ENCODE measurements at places on chromosomes 3 and 15.

- no peak for DNase-seq
Observed at GRCh38 chr15:59274126-59274970, 67.7 kb downstream of the LDHAL6B start.

- peak; percentile 65 for DNase-seq
Observed at GRCh38 chr3:126474498-126475412, 936 bp downstream of the ZXDC start.

DNA sequence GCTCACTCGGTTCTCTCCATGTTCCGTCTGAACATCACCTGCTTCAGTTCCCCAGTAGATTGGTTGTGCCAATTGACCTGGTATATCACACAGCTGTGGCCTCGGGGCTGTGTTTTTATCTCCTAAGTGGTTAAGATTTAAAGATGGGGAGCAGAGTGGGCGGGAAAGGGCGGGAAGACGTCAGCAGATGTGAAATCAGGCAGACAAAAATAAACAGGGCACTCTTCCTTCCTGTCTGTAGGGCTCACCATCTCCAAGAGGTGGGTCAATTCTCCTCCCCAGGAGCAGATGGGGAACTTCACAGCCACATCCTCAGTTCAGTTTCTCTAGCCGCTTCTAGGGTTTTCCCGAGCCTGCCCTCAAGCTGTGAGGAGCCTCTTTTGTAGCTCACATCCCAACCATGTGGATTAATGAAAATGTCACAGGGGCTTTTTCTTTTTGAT is 26.8 kb upstream of the LIMD1 start:
- peak; percentile 72 for DNase-seq

DNA sequence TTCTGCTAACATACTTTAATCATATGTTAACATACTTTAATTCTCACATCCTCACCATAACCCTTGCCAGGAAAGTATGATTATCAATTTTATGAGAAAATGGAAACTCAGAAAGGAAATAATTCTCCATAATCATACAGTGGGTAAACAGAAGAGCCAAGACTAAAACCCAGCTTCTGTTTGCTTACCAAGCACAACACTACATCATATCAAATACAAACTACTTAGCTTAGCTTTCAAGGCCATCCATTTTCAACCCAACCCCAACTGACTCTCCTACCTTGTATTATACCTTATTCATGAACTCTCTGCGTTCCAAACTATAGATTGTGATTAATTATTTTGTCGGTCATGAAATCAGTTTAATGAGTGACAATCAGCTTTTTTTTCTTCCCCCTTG is 9.0 kb downstream of the ZNF148 start:
- DNase-seq = no peak

DNA sequence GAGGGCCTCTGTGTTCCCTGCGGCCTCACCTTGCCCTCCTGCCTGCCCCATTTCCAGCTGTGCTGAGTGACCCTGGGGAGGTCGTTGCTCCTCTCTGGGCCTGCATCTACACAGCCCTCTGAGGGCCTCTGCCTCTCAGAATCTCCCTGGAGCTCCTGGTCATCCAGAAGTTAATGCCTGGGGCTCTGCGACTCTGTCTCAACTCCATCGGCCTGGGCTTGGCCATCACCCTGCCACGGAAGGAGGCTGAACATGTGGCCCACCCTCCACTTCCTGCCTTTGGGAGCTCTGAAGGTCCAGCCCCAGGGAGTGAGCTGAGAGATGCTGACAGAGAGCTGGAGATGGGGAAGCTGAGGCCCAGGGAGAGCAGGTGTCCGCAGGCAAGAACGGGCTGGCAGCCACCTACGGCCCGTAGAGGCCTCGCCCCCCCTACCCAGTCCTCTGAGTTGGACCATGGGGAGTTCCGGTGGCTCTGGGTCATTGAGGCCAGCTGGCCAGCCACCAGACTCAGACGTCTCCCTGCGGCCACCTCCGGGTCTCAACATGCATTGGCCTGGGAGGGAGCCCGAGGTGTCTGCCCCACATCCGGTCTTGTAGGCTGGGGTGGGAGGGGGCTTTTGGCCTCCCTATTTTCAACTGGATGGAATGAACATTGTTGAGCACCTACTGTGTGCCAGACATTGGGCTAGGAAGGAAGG is 34.2 kb downstream of the GRIP2 start:
- no peak for DNase-seq

DNA sequence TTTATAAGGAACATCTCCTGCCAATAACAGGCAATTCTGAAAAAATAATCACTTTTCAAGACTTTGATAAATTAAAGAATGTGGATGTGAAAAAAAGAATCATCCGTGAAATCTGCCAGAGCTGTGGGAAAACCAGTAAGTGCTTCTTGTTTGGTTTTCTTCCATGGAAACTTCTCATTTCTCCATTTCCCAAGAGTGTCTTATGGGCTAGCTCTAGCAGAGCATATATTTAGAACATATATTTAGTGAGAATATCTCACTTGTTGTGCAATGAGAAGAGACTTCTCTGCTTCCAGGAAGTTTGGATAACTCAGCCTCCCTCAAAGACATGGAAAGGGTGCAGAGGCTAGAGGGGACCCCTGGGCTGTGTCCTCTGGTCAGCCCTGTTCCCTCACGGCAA is 49.9 kb downstream of the COL6A5 start:
- no peak for DNase-seq

- DNase-seq = no peak
Observed at GRCh38 chr3:156497326-156497725, 57.6 kb downstream of the SSR3 start.

GRCh38 chr3:50355829-50356552 is 3.3 kb downstream of the TMEM115 start:
- no peak for DNase-seq

DNA sequence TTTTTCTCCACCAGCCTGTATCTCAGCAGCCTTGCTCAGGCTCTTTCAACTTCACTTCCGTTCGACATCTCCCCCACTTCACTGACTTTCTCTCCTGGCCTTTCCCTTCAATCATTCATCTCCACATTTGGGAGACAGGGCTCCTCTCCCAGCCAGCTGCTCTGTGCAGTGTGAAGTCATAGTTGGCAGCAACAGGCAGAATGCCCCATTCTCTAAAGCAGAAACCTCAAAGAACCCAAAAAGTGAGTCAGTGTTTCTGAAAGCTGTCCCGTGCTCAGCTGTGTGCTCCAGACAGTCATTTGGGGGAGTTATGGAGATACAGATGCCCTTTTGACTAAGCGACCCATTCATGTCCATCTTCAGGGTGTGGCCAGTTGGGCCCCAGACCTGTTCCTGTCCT is 54.3 kb downstream of the NTRK3 start:
- no peak for DNase-seq

DNA sequence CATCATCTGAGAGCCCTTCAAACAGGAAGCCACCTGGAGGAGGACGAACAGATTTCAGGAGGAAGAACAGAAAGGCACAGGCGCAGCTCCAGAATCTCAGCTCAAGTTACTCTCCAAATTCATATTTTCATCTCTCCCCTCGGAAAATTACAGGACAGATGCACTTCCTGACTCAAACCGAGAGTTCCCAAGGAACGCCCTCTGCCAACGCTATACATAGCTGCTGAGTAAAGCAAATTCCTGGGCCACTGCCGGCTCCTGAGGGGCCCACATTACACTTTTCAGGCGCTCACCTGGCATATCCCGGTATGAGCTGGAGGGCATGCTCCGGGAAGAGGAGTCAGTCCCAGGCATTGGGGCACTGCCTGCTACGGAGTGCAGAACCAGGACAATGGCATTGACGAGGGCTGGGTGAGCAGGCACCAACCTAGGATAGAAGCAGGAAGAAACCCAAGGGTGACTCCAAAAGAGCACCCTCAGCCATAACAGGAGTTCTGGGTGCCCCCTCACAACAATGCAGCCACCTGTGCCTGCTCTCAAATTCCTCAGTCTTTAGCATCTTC is 11.2 kb downstream of the UBL7 start:
- no peak for DNase-seq

DNA sequence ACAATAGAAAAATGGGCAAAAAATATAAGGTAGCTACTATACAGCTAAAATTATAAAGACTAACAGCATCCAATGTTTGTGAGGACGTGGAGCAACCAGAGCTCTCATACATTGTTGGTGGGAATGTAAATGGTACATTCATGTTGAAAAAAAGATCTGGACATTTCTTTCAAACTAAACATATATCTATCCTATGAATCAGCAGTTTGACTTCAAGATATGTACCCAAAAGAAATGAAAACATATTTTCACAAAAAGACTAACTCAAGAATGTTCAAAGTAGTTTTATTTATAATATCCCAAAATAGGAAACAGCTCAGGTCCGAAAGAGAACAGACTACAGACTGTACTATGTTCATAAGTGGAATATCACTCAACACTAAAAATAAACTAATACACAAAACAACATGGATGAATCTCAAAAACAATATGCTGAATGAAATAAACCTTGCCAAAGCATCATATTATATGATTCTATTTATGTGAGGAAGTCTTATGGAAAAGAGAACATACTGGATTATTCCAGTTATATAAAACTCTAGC is 8.8 kb upstream of the TTBK2 start:
- DNase-seq = no peak

DNA sequence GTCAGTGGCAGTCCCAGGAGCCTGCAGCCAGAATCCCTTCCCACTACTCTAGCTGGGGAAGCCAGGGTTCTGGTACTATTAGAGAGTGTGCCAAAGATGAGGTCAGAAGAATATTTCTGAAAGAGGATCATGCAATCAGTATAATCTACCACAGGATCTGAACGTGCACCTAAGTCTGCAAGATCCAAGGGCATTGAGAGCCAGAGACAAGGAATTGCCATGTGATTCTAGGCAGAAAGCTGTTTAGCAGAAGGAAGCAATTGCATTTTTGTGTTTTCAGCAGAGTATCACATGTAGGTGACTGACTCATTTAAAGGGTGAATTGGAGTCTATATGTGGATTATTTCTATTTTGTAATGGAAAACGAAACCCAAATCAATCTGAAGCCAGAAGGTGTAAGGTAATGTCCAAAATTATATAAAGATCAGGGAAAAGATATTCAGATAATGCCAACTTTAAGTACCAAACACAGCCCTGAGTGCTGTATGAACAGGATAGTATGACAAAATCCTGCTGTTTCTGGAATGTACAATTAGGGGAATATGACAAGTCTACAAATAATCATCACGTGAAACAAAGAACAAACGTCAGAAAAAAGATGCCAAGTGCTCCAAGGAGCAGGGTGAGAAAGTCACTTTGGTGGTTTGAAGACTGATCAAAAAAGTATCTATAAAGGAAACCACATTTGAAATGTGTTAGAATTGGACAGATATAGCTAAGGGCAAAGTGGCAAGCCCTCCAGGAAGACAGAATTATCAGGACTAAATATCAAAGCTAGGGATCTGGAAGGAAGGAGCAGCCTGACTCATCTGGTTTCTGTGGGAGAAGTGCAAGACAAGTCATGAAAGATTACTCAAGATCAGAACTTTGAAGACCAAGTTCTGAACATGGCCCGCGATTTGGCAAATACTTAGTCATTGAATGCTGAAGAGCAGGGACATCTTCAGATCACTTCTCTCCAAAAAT is 1036.6 kb downstream of the NTRK3 start:
- no peak for DNase-seq

DNA sequence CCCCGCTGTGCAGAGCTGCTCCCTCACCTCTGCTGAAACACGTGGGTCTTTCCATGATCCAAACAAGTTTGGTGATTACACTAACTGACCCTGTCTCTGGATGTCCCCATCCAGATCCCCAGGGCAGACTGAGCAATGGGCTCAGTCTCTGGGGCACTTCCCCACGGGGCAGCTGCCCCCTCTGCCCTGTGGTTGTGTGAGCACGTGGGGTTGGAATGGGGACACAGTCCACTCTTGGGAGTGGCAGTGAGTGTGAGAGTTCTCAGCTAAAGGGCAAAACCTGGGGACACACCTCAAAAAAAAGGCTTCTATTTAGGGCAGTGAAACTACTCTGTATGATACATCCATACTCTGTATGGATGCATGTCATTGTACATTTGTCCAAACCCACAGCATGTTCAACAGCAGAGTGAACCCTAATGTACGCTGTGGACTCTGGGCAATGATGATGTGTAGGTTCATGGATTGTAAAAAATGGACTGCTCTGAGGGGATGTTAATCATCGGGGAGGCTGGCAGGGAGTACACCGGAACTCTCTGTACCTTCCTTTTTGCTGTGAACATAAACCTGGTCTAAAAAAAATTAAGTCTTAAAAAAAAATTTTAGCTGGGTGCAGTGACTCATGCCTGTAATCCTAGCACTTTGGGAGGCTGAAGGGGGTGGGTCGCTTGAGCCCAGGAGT is 49.9 kb upstream of the BLM start:
- DNase-seq = no peak

GRCh38 chr15:53910852-53911251 is 67.4 kb upstream of the UNC13C start:
- no peak for DNase-seq

GRCh38 chr3:134485075-134485717 is 589 bp downstream of the ANAPC13 start:
- peak; percentile 23 for DNase-seq

GRCh38 chr3:88150806-88151205 is 1.0 kb downstream of the C3orf38 start:
- DNase-seq = peak; percentile 7

DNA sequence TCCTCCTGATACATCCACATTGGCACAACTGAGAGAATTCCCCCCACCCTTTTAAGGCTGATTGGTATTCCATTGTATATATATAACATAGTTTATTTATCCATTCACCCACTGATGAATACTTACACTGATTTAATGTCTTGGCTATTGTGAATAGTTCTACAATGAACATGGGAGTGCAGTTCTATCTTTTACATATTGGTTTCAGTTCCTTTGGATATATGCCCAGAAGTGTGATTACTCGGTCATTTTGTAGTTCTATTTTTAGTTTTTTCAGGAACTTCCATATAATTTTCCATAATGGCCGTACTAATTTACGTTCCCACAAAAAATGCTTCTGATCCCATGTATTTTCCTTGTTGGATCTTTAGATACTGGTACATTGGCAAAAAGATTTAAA is 135.3 kb downstream of the FMN1 start:
- no peak for DNase-seq

DNA sequence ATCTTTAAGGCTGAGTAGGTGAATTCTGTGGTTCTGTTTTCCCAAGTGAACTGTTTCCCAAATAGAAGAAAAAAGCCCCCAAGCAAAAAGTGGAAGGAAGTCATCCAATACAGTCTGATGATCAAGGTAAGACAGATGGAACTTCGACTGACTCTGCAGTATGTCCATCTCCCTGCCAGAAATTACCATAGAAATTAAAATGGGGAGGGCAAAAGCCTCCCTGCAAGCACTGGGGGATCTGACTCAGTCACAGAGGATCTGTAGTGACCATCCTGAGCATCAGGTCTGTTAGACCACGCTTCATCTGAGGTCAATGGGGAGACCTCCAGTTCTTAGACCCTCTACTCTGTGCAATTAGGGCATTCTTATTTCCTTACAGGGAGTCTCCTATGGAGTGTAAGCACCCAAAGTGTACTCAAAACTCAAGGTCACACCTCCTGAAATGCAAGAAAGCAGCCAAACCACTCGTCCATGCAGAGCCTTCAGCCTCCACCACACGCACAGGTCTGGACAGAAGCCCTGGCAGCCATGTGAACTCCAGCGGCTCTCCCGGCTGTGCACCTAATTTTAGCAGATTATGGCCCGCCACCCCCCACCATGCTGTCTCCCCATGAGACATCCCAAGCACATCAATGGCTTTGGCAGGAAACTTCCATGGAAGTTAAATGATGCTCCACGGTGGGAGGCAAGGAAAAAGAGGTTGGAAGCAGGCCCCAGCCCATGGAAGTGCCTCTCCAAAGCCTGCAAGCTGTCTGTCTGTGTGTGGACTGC is 348.7 kb downstream of the NTRK3 start:
- no peak for DNase-seq

Data from GM20000 (cell line).